ENCODE measurements at places on chromosomes 1 and 21. TPM values are rescaled to one million over a fixed set of nuclear protein-coding genes. Genes with fewer than 3 reads are reported as not detected.

The IPO9 gene
- 19.0 TPM for total RNA-seq

The GRIK3 gene
- not detected for total RNA-seq

The ORC1 gene
- 13.1 TPM for total RNA-seq

The GABRD gene
- not detected for total RNA-seq

The FAM151A gene
- total RNA-seq, result not detected

The TIAM1 gene
- total RNA-seq, result 0.59 TPM

The SLC35F3 gene
- total RNA-seq, result not detected

The KRTAP6-2 gene
- total RNA-seq, result not detected

The LENEP gene
- total RNA-seq, result not detected

The IL10RB gene
- total RNA-seq, result 33.3 TPM

The MOB3C gene
- 4.8 TPM for total RNA-seq

The LMX1A gene
- total RNA-seq, result not detected

The RSPH1 gene
- total RNA-seq, result not detected

The TNFRSF4 gene
- 0.30 TPM for total RNA-seq

The PPP1R15B gene
- 17.7 TPM for total RNA-seq

The GDAP2 gene
- 6.1 TPM for total RNA-seq

The LRP8 gene
- 22.4 TPM for total RNA-seq

The FMOD gene
- total RNA-seq, result 2.2 TPM

The OVAAL gene
- not detected for total RNA-seq

The PRMT6 gene
- 18.8 TPM for total RNA-seq

The ACTL8 gene
- 0.30 TPM for total RNA-seq

The S100A3 gene
- total RNA-seq, result 11.6 TPM

The RORC gene
- 0.15 TPM for total RNA-seq

The KRTAP12-2 gene
- not detected for total RNA-seq

The KDF1 gene
- 1.3 TPM for total RNA-seq

The MYOC gene
- total RNA-seq, result not detected

The PTGFR gene
- 7.0 TPM for total RNA-seq

The BCL2L15 gene
- total RNA-seq, result not detected

The AMY2B gene
- 1.6 TPM for total RNA-seq

The TMEM59 gene
- 85.9 TPM for total RNA-seq

The NIT1 gene
- 38.8 TPM for total RNA-seq

The NBPF6 gene
- total RNA-seq, result not detected

The OLIG2 gene
- not detected for total RNA-seq

The KCNJ10 gene
- total RNA-seq, result not detected

The OR2AK2 gene
- not detected for total RNA-seq

The DIRAS3 gene
- total RNA-seq, result 3.2 TPM

The RGS4 gene
- total RNA-seq, result 111 TPM

The S100A5 gene
- total RNA-seq, result not detected

The ALPL gene
- total RNA-seq, result 7.2 TPM

The TBX19 gene
- total RNA-seq, result 0.34 TPM

The ADCY10 gene
- total RNA-seq, result not detected

The SIM2 gene
- total RNA-seq, result 2.0 TPM

The FAM72C gene
- 3.4 TPM for total RNA-seq

The PDIK1L gene
- total RNA-seq, result 1.8 TPM

The SPRR2G gene
- not detected for total RNA-seq

The SAMSN1 gene
- not detected for total RNA-seq

The C1orf94 gene
- total RNA-seq, result not detected

The NDC1 gene
- total RNA-seq, result 35.3 TPM

The FCRL4 gene
- not detected for total RNA-seq

The C4BPA gene
- not detected for total RNA-seq

The TRABD2B gene
- not detected for total RNA-seq

The FOXD2 gene
- total RNA-seq, result under 0.01 TPM

The MYBPH gene
- not detected for total RNA-seq

The HIPK1 gene
- total RNA-seq, result 13.1 TPM

The OPTC gene
- not detected for total RNA-seq
